ENCODE measurements at places on chromosomes 1 and 21. TPM values are rescaled to one million over a fixed set of nuclear protein-coding genes. Genes with fewer than 3 reads are reported as not detected.

FCRL2 gene
- total RNA-seq: not detected

SCAF4 gene
- total RNA-seq: 18.0 TPM

HHIPL2 gene
- total RNA-seq: 11.1 TPM

FLG gene
- total RNA-seq: not detected

GPR37L1 gene
- total RNA-seq: 0.10 TPM

NTMT2 gene
- not detected for total RNA-seq

KRTAP13-3 gene
- not detected for total RNA-seq

UQCRHL gene
- 6.6 TPM for total RNA-seq

STK40 gene
- total RNA-seq: 10.0 TPM

Measured in A549 treated with AZD2906 at 1 μM for 4 hours (cell line).